ENCODE measurements at places on chromosomes 6 and 20. TPM values are rescaled to one million over a fixed set of nuclear protein-coding genes. Genes with fewer than 3 reads are reported as not detected.

SMLR1 gene
- total RNA-seq: not detected

CLPSL2 gene
- not detected for total RNA-seq

ACTL10 gene
- 1.1 TPM for total RNA-seq

PRSS16 gene
- total RNA-seq: not detected

Measured in occipital lobe (tissue), 3 donors.